Small intestine (tissue), 16 donors: ENCODE measurements at places on chromosomes 2 and 18.
A peak's percentile ranks its signal among the peaks of the same experiment; 100 is the strongest.

GRCh38 chr2:120343433-120344105 lies 2.4 kb upstream of the INHBB start:
- DNase-seq: peak; percentile 84

DNA sequence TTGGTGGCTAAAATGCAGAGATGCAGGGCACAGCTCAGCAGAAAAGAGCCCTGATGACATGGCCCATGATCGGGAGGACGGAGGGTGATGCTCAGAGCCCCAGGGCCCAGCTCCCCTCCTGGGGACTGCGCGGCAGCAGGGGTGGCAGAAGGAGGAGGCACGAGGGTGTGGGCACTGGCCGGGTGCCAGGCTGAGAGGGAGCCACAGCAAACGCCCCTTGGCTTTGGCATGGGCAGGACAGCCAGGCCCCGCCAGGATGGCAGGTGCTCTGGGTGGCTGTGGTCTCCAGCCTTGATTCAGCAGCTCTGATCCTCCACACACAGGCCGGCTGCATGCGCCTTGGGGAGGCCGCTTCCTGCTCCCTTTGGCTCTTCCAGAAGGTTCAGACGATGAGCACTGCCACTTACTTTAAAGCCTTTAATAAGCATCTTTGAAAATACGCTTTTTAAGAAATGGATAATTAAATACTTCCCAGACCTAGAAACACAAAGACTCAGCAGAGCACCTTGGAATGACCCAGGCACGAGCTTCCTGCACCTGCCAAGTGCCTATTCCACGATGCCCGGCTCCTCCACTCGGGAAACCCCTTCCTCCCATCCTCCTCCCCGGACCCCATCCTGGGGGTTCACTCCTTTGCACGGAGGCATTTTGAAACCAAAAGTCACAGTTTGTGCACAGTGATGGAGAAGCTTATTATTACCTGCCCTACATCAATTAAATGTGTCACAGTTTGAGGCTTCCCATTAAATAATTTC lies 78.5 kb upstream of the SNTG2 start:
- no peak for DNase-seq

GRCh38 chr18:38007676-38008330 lies 442.2 kb upstream of the CELF4 start:
- DNase-seq: no peak

DNA sequence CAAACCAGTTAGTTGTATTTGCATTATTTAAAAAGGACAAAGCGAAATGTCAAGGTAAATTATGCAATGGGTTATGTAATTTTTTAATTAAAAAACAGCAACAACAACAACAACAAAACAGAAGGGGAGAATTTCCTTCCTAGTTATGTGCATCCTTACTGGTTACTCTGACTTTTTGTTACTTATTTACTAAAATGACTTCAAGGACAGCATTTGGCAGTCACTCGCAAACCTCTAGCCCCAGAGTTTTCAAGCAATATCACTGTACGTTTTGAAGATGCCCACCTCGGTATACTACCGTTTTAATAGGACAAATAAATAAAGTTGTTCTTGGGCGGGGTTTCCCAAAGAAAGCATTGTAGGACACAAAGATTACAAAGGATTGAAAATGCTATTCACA lies 24.7 kb upstream of the MRO start:
- DNase-seq: no peak

GRCh38 chr18:45666520-45666919 lies 51.2 kb downstream of the SLC14A2 start:
- DNase-seq: no peak

GRCh38 chr2:31693882-31694281 lies 113.1 kb upstream of the SRD5A2 start:
- peak; percentile 8 for DNase-seq

DNA sequence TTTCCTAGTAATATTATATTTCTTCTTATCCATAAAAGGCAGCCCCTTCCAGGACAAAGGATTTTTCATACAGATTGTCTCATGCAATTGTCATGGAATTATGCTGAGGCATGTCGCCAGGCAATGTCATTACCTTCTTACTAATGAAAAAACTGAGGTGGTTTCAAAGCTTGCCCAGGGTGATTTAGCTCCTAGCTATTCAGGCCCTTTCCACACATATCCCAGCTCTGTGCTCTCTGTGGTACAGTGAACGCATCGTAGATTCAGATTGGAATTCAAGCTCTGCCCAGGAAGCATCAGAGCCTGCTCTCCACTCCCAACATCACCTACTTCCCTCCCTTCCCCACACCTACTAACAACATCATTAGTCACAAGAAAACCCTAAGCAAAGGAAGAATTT lies 60.1 kb downstream of the ATP8B1 start:
- no peak for DNase-seq

DNA sequence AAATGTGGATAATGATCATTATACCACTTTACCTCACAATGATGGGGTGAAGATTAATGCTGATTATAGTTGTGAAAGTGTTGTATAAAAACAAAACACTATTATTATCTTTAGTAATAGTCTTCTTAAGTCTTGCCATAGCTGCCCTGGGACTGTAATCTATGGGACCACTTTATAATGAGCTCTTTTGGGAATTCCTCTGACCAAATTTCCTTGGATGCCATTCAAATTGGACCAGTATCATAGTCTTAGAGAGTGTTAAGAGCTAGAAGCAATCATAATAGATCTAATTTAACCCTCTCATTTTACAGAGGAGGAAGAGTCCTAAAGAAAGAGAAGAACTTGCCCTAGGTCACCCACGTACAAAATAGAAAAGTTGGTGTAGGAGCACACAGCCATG lies 457.7 kb upstream of the SLC14A2 start:
- DNase-seq: no peak

GRCh38 chr2:218959761-218960308 lies 369 bp downstream of the CDK5R2 start:
- no peak for DNase-seq

GRCh38 chr2:73594251-73594650 lies 48.0 kb downstream of the NAT8 start:
- no peak for DNase-seq

DNA sequence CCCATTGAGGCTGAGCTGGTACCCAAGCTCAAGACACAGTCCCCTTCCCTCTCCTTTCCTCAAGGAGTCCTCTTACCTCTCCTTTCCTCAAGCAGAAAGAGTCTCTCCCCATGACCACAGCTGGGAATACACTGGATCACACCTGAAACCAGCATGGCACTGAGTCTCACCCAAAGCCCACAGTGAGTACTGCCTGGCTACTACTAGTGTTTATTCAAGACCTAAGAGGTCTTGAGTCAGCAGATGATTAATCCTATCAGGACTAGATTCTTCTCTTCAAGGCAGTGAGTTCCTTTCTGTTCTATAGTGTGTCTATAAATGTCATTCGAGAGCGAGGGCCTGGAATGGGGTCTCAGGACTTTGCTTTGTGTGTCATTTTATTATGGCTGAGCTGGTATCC lies 111.4 kb downstream of the METTL4 start:
- DNase-seq: no peak

DNA sequence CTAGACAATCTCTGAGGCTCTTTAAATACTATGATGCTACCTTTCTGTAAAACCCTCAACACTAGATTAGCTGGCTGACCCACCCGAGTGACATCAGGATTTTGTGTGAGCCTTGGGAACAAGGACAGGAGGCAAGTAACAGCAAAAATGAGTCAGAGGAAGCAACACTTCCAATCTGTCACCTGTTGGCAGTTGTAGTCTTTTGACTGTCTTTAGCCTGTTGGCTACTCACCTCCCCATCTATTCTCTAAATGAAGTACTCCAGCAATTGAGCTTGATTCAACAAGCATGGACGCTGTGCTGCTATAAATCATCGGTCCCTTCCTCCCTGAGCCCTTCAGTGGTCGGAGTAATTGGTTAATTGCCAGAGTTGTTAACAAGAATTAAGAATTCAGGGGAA lies 898.7 kb downstream of the BCL11A start:
- no peak for DNase-seq

- DNase-seq: no peak
Observed at GRCh38 chr2:221726894-221727513, 154.9 kb upstream of the EPHA4 start.

- no peak for DNase-seq
Observed at GRCh38 chr18:44238911-44239310, 441.8 kb upstream of the SETBP1 start.

- no peak for DNase-seq
Observed at GRCh38 chr2:68320118-68320641, 431 bp upstream of the CNRIP1 start.

GRCh38 chr2:64914735-64915509 lies 74.3 kb upstream of the SLC1A4 start:
- no peak for DNase-seq

GRCh38 chr18:80175451-80176204 lies 66.6 kb downstream of the ADNP2 start:
- no peak for DNase-seq

GRCh38 chr2:177338177-177338721 lies 54.3 kb upstream of the AGPS start:
- no peak for DNase-seq

DNA sequence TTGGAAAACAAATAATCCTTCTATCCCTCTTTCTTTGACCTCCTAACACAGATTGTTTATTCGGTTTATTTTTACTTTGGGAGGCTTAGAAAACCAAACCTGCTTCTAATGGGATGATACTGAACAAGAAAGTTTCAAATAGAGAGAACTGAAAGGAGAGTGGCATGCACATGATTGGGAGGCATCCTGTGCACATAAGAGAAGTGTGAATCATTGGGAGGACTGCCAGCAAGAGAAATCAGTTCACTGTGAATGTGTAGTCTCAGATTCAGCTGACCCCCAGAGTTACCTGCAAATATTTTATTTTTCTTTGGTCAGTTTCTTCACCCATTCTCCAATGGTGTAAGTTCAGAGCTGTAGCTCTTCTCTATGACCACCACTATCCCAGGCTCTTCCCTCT lies 1363.2 kb upstream of the ACVR2A start:
- DNase-seq: no peak

DNA sequence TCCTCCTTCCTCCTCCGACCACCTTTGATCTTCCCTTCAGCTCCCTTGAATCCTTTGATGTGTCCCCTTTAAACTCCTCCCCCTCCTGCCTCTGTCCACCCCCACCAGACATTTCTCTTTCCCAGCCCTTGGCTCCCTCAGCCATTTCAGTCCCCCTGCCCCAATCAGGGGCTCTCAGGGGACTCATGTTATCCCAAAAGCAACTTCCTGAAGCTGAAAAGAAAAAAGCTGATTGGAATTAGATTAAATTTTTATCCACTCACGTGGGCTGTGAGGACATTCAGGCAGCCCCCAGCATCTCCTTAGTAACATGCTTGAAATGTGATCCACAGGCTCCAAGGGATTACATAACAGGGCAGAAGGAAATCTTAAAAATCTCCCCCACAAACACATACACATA lies 81.3 kb downstream of the NEURL3 start:
- no peak for DNase-seq

DNA sequence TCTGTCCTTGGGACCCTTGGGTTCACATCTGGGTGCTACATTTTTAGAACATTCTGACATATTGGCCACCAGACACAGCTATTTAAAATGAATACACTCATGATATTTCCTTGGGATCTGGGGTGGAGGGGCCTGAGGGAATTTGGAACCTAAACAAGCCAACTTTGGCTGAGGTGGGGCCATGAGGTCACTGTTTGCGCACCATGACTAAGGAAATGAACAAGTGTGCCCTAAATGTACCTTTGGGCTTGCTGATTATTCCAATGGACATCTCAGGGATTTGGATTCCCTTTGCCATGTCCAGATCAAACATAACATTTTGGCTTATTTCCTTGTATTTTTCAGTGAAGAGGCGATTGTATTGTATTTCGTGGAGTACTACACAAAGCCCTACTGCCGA lies 80.5 kb upstream of the SEC11C start:
- DNase-seq: no peak

DNA sequence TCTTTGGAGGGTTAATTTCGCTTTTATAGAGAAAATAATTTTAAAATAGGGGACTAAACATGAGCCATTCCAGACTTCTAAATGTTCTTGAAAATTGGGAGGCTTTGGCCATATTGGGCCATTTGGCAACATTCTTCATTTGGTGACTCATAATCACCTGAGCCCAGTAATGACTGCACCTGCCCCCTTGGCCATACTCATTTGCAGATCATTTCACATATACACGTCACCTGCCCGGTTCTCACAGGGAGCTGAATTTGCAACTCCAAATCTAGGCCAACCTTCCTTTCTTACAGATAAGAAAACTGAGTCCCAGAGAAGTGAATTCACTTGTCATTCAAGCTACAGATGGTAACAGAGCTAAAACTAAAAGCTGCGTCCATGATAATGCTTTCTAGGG lies 289.7 kb downstream of the EPHA4 start:
- no peak for DNase-seq

GRCh38 chr2:46039543-46040303 lies 257.5 kb upstream of the EPAS1 start:
- DNase-seq: no peak

DNA sequence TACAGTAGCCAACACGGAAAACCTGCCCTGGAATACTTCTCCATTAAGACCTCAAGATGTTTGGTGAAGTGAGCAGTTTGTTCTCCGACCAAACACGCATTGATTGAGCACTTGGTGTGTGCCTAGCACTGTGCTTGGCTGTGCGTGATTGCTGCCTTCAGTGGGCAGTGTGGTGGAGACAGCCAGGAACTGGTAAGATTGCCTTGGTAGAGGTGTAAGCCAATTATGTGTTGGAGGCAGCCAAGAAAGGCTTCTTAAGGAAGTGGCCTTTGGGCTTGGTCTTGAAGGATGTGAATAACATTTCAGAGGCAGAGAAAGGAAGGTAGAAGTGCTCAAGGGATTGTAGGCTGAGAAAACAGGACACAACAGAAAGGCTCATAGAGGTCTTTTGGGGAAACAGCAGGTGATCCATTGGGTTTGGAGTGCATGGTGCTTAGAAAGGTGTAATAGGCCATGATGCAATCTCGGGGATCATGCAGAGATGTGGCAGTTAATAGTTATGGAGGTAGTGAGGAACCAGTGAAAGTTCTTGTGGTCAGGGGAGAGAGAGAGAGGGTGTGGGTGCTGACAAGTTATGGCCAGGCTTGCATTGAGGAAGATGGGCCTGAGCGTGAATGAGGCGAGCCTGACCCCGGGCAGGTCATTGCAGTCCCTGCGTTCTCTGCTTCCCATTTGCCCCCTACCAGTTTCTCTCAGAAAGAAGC lies 6.3 kb downstream of the B3GNT2 start:
- DNase-seq: no peak

- no peak for DNase-seq
Observed at GRCh38 chr2:169738566-169739229, 5.1 kb downstream of the KLHL23 start.

- no peak for DNase-seq
Observed at GRCh38 chr2:197838579-197838978, 34.2 kb downstream of the PLCL1 start.

DNA sequence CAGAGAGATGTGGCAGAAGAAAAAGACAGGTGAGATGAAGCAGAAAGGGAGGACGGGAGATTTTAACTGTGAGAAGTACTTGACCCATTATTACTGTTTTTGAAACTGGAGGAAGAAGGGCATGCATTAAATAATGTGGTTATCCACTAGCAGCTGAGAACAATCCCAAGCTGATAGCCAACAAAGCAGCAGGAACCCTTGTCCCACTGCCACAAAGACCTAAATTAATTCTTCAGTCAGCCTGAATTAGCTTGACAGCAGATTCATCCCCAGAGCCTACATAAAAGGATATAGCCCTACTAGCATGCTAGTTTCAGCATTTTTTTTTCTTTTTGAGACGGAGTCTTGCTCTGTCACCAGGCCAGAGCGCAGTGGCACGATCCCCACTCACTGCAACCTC lies 19.5 kb upstream of the REG3A start:
- DNase-seq: no peak

GRCh38 chr18:7878265-7879211 lies 311.4 kb downstream of the PTPRM start:
- no peak for DNase-seq
